ENCODE measurements at places on chromosomes 1 and 21.
A peak's percentile ranks its signal among the peaks of the same experiment; 100 is the strongest.

DNA sequence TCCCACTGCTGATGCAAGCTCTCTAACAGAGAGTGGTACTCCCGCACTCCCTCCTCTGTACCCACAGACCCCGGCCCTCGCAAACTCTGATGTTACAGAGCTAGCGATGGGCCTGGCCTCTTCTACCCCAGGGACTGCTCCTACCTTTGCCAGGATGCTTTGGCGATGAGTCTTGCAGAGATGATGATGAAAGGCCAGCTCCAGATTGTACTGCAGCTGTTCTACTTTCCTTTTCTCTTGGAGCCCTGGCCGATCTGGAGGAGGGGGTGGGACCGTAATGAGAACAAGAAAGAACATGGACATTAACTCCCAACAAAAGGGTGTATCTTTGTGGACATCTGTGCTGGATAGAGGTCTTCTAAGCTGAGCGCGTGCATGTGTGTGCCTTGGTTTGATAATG is 6.0 kb upstream of the LINGO4 start:
- no peak for DNase-seq

GRCh38 chr1:39406533-39407450 is 84.6 kb upstream of the BMP8A start:
- no peak for DNase-seq

GRCh38 chr1:78687914-78688313 is 38.3 kb downstream of the IFI44 start:
- DNase-seq = no peak

- DNase-seq = peak; percentile 81
Observed at GRCh38 chr1:8424539-8425116, 106.7 kb downstream of the SLC45A1 start.

GRCh38 chr1:1554926-1555915 is 14.8 kb upstream of the TMEM240 start:
- DNase-seq = no peak

DNA sequence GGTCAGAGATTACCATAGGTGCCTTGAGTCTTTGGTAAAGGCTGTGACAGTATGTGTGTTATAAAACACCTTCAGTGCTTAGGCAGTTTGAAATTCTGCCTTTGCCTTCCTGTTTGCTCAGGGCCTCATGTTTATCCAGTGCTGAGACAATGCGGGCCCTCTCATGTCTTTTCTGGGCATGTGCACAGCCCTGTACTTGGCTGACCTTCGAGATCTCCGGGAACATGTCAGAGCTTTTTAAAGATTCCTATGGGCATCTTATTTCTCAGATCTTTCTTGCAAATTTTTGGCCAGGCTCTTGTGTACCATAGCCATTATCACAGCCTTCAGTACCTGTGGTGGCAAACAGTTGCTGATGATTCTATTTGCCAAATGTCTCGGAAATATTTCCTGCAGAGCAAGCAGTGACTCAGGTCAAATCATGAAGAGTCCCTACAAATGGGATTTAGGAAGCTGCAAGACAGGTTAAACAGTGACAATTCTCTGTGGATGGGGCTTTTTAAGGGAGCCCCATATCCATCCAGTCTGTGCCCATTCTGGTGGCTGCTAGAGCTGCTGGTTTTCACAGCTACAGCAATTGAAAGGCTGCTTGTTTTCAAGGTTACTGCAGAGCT is 42.1 kb downstream of the HOOK1 start:
- DNase-seq = no peak

- DNase-seq = no peak
Observed at GRCh38 chr1:67060811-67061218, 6.9 kb upstream of the SLC35D1 start.

- DNase-seq = no peak
Observed at GRCh38 chr1:7558041-7558461, 213.0 kb upstream of the VAMP3 start.

- DNase-seq = no peak
Observed at GRCh38 chr1:115423776-115424175, 85.7 kb upstream of the NGF start.

DNA sequence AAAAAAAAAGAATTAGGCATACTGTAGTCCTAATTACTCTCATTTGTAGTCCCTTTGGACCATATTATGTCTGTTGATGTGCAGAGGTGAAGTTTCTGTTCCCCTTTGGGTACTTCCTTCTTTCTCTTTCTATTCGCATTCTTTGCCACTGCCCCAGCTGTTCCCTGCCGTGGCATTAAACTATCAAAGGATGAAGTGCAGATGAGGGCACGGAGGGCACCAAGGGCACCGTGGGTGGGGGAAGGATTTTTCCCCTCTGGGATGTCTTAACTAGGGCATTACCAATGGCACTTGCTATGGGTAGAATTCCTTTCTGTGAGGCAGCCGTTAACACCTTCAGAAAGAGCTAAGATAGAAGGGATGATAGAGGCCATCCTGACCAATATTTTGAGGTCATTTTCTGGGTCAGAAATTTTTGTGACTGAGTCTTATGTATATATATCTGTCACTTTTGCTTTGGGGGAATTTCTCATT is 4.9 kb upstream of the MAPKAPK2 start:
- DNase-seq = peak; percentile 68

GRCh38 chr1:208166340-208167138 is 77.6 kb downstream of the PLXNA2 start:
- no peak for DNase-seq

- no peak for DNase-seq
Observed at GRCh38 chr1:210696709-210697108, 368.0 kb downstream of the HHAT start.

DNA sequence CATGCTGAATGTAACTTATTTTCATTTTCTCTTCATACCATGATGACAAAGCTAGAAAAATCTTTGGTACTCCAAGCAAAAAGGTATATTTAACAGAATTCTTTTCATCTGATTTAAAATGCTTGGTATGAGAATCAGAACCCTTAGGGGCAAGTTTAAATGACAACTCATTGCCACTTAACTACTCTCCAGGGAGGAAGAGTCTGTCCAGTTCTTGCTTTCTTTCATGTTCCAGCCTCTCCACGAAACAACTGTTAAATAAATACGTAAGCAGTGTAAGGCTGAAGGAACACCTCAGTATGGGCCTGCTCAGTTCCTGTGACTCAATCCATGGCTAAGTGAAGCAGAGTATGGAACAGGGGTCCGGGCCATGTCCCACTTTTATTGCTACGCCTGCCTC is 1.6 kb downstream of the LCE2A start:
- DNase-seq = no peak

- no peak for DNase-seq
Observed at GRCh38 chr1:209527372-209527771, 56.1 kb upstream of the CAMK1G start.

DNA sequence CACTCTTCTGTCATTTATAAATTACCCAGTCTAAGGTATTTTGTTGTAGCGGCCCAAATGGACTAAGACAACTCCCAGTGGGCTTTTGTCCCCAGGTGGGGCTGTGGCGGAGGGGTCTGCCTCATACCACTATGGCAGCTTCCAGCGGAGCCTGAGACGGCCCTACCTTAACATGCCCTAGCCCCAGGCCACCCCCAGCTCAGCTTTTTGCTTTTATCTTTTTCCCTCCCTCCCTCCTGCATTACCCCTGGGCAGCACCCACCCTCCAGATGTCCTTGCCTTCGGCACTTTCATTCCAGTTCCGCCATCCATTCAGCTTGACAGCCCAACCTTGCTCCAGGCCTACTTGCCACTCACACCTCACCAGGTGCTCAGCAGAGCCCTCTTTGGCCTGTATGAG is 307.3 kb downstream of the PTPRU start:
- no peak for DNase-seq

GRCh38 chr1:152679459-152679858 is 4.4 kb downstream of the LCE2C start:
- no peak for DNase-seq

DNA sequence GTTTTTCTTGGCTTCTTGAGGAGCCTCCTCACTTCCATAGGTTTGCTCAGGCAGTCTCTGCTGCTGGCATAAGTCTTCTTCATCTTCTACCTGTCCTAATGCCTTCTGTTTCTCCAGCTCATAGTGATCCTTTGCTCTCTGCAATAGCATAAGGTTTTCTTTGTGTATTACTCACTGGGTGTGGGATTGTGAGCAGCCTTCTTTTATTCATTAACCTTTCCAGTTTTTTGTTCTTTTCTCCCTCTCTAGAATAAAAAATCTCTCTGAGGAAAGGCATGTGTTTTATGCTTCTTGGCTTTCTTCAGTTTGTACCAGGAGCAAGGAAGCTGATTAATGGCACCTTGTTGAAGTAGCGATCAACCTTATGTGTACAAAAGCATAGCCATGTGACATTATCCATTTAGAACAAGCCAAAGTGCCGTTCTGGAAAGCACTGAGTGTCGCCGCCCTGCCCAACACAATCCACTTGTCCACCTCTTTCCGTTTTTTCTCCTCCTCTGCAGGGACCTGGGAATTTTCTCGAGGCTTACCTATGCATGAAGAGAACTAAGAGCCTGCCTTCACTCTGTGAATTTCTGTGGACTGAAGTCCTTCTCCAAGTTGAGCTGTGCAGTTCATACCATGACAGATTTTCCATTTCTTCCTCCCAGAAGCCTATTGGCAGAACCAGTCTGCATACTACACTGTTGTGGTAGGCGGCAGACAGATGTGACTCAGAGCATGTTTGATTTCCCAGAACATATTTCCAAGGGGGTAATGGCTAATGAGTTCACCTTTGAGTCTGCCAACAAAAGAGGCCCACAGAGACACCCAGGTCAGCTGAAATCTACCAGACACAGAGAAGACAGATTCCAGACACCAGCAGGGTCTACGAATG is 39.0 kb downstream of the DPT start:
- no peak for DNase-seq

GRCh38 chr1:199948587-199949280 is 78.8 kb upstream of the NR5A2 start:
- DNase-seq = no peak

- no peak for DNase-seq
Observed at GRCh38 chr1:175287377-175287776, 94.8 kb upstream of the KIAA0040 start.

DNA sequence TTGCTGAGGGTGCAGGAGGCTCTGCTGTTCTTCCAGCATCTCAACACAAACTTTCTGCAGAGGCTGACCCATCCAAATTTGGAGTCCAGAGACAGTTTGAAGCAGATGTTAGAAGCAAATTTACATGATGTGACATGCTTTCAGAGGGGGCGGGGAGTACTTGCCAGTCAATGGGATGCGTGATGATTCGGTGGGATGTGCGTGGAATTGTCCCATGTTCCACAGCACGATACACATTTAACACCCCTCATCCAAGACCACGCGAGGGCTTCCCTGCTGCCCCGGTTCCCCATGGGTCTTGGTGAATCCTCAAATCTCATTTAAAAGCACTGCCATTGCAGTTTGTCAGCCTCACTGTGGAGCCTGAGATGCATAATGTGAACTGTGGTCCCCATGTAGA is 78.6 kb upstream of the TLR5 start:
- no peak for DNase-seq

- DNase-seq = no peak
Observed at GRCh38 chr1:174391716-174392115, 56.0 kb upstream of the GPR52 start.

- no peak for DNase-seq
Observed at GRCh38 chr1:206439205-206439604, 31.1 kb upstream of the IKBKE start.

- no peak for DNase-seq
Observed at GRCh38 chr1:33275706-33276572, 19.6 kb downstream of the ZNF362 start.

- no peak for DNase-seq
Observed at GRCh38 chr21:30340714-30341573, 3.5 kb upstream of the KRTAP27-1 start.

GRCh38 chr1:46820076-46820475 is 21.2 kb downstream of the CYP4B1 start:
- DNase-seq = no peak

- no peak for DNase-seq
Observed at GRCh38 chr1:211564084-211564483, 14.9 kb downstream of the SLC30A1 start.

DNA sequence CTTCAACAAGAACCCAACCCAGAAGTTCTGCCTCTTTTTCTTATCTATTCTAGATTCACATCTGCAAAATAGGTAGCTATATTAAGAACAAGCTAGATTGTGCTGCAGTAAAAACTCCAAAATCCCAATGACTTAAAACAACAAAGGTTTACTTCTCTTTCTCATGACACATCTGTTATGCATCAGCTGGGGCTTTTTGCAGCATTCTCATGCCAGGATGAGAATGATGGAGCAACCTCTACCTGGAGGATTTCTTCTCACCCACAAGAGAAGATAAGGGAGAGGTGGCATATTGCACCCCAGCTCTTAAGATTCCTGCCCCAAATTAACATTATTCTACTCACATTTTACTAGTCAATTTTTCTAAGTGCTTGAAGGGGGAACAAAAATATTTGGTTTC is 152.3 kb upstream of the SPAG17 start:
- DNase-seq = no peak

GRCh38 chr1:99560207-99561040 is 85.5 kb upstream of the PALMD start:
- DNase-seq = no peak

GRCh38 chr1:186763107-186763506 is 65.6 kb upstream of the PLA2G4A start:
- no peak for DNase-seq

- no peak for DNase-seq
Observed at GRCh38 chr1:244012202-244012601, 38.9 kb upstream of the ZBTB18 start.

- no peak for DNase-seq
Observed at GRCh38 chr1:31704271-31705079, 658 bp upstream of the COL16A1 start.

DNA sequence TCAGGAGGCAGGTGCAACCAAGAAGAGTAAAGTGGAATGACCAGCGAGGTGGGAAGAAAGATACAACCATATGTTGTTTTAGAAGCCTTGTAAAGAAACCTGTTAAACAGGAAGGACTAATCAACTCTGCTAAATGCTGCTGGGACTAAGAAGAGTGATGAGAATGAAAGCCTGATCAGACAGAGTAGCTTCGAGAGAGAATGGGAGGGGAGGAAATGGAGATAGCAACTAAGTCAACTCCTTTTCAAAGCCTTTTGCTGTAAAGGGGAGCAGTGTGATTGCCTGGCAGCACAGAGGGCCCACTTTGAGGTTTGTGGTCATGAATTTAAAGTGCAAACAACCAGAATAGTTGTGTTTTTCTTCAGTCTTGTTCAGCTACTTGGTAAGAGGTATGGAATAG is 31.4 kb downstream of the SLC30A7 start:
- DNase-seq = no peak

- no peak for DNase-seq
Observed at GRCh38 chr1:77349275-77349674, 67.5 kb downstream of the AK5 start.

DNA sequence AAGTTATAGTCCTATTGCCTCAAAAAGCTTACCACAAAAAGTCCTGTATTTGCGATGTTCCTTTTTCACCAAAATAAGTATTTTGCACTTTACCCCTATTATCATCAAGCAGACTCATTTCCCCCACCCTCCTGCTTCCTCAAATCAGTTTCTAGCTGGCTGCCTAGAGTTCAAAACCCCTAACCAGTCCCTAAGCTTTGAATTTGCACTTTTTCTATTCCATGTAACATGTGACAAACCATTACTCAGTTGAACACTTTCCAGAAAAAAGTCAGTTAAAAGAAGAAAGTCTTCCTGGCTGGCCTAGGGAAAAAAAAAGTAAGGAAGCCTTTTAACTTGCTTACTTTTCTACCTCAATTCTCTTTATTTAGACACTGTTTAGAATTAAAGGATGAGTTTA is 8.2 kb downstream of the CEP170 start:
- peak; percentile 70 for DNase-seq

- DNase-seq = no peak
Observed at GRCh38 chr1:155540000-155540874, 22.4 kb downstream of the ASH1L start.
